ENCODE measurements at places on chromosomes 1 and 21.

DNA sequence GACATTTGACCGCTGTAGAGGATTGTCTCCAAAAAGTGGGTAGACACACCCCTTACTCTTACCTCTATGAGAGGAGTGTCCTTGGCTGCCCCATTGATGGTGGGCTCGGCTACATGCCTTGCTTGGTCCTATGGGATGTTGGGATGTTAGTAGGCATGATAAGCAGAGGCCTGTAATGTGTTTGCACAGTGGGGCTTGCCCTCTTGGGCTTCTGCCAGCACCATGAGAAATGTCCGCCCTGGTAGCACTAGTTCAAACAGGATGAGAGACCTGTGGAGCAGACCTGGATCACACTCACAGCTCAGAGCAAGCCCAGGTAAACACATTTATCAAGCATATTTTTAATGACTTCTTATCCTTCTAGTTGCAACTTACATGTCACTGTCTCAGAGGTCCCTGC lies 54.2 kb downstream of the SH3GLB1 start:
- no peak for DNase-seq

- no peak for DNase-seq
Measured at GRCh38 chr1:205532996-205533735, 28.7 kb downstream of the CDK18 start.

DNA sequence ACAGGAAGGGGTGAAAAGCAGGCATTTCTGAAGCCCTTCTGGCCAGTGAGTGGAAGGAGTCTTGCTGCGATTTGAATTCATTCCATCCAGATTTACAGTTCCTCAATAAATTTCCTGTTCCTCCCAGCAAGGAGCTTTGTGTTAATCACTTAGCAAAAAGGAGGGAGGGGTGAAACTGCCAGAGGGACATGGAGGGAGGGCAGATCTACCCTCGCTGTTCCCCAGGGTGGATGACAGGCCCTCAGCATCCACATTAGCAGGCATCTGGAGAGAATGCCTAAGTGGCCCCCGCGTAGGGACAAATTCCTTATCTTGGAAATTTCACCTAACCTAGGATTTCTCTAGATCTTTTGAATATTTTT lies 1.2 kb downstream of the ETV3 start:
- DNase-seq, result no peak

GRCh38 chr1:19949016-19949415 lies 25.6 kb upstream of the PLA2G2E start:
- no peak for DNase-seq

DNA sequence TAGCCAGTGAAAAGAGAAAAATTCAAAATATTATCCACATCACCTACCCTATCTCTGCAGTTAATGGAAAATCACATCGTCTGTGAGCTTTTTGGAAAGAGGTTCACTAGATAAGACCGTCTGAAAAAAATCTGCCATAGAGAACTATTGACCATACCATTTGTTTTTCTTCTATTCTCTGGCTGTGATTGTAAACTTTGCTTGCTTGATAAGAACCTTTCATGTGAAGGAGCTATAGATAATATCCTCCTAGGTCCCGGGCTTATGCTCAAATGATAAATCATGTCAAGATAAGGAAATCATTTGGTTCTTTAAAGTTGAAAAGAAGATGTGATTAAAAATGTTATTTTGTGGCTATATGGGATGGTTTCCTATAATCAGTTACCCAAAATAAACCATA lies 369.9 kb downstream of the SIPA1L2 start:
- no peak for DNase-seq

DNA sequence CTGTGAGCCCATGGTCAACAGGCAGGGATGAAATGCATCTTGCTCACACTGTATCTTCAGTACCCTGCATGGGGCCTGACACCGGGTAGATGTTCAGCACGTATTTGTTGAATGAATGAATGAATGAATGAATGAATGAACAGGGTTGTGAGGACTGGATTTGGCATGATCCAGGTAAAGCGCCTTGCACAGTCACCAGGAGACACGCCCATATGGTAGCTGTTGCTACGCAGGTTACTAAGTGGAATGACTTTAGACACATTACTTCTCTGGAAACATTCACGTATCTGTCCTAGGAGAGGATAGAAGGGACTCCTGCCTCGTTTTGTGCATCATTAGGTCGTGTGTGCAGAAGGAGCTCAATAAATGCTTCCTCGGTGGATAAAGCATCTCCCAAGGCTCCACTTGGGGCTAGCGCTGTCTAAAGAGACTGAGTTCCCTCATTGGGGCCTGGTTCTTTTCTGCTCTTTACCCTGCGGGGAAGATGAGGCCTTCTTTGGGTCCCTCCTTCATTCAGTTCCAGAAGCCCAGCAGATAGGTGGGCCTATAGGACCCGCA lies 54.2 kb downstream of the NDUFS5 start:
- DNase-seq, result no peak

DNA sequence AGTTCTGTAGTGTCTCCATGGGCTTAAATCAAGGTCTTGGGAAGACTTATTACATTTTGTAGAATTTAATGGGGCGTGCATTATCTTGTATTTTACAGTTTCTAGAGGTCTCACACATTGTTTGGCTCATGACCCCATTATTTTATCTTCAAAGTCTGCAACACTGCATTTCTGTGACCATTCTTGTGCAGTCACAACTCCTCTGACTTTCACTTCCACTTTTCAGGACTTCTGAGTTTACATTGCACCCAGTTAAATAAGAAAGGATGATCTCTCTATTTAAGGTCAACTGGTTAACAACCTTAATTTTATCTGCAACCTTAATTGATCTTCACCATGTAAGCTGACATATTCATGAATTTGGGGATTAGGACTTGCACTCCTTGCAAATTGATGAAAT lies 1186.6 kb downstream of the MRPL39 start:
- DNase-seq, result no peak

- DNase-seq, result no peak
Measured at GRCh38 chr1:211932231-211932932, 101.8 kb upstream of the LPGAT1 start.

DNA sequence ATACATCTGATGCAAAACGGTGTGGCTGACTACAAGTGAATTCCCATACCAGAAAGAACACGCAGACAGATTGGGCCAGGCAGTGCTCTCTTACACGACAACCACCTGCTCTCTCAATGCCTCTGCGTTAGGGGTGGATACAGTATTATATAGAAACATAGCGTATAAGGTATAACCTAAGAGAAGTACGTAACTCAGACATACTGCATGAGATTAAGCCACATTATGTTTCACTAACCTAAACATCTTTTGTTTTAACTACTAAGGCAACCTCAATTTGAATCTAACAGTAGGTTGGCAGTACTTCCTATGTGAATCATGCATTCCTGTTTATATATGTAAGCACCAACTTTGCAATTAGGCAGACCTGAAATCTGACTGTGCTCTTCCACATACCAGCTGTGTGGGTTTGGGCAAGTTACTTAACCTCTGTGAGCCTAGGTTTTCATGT lies 58.1 kb upstream of the COA6 start:
- no peak for DNase-seq

GRCh38 chr1:82125119-82125518 lies 324.4 kb downstream of the ADGRL2 start:
- DNase-seq, result no peak

GRCh38 chr1:231068762-231069161 lies 28.7 kb upstream of the FAM89A start:
- no peak for DNase-seq

- no peak for DNase-seq
Measured at GRCh38 chr21:39353295-39353694, 4.4 kb upstream of the HMGN1 start.

DNA sequence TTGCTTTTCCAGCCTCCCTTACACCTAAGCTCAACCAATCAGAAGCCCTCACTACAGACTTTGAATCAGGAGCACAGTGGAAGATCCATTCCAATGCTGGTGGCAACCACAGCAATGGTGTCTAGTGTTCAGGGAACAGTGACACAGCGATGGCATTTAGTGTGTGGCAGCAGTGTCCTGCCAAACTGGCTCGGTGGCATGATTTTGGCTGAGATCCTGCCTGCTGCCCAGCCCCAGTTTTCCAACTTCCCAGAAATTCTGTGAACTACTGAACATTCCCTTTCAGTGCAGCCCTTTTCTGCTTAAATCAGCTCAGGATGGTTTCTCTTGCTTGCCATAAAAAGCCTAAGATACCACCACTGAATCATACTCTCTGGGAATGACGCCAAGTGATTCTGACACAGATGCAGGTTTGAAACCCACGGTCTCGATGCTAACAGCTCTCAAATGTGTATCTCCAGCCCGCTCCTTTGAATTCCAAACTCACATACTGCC lies 8.8 kb downstream of the ASAP3 start:
- no peak for DNase-seq

GRCh38 chr21:46124083-46124925 lies 26.4 kb downstream of the COL6A2 start:
- no peak for DNase-seq

GRCh38 chr1:56844545-56845136 lies 10.0 kb upstream of the C8A start:
- no peak for DNase-seq

DNA sequence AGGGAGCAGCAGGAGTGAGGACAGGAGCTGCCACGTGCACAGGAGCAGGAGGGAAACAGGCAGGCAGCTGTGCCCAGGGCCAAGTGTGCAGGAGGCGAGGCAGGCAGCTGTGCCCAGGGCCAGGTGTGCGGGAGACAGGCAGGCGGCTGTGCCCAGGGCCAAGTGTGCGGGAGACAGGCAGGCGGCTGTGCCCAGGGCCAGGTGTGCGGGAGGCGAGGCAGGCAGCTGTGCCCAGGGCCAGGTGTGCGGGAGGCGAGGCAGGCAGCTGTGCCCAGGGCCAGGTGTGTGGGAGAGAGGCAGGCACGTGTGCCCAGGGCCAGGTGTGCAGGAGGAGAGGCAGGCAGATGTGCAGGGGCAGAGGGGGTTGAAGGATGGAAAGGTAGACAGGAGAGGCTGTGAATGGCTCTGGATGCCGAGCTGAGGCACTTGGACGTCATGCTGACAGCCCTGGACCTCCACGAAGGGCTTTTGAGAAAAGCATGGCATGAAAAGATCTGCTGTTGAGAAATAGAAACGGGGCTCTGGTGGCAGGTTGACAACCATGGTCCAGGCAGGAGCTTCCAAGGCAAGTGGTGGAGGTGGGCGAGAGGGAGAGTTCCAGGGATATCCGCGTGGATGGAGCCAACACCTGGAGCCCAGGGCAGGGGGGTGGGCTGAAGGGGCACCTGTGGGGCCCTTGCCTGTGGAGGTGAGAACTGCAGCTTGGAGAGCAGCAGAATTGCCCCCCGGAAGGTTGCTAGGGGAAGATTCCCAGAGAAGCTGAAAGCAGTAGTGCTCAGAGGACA lies 19.1 kb upstream of the NPHP4 start:
- no peak for DNase-seq

GRCh38 chr1:88454781-88455180 lies 229.3 kb upstream of the PKN2 start:
- no peak for DNase-seq

DNA sequence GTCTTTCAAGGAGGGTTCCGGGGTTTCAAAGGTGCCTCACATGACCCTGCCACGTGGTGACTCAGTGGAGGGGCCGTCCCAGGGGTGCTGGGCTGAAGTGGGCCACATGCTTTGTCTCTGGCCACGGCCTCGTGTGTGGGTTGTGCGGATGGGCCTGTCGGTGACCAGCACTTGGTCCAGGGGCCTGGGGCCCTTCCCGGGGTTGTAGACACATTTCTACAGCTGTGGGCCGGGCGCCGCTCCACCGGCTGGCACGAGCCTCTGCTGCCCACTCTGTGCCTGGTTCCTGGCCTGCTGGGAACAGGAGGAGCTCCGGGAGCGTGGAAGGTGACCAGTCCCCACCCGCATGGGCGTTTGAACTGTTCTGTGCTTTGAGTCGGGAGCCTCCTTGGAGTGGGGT lies 75.4 kb upstream of the TTC34 start:
- DNase-seq, result no peak

DNA sequence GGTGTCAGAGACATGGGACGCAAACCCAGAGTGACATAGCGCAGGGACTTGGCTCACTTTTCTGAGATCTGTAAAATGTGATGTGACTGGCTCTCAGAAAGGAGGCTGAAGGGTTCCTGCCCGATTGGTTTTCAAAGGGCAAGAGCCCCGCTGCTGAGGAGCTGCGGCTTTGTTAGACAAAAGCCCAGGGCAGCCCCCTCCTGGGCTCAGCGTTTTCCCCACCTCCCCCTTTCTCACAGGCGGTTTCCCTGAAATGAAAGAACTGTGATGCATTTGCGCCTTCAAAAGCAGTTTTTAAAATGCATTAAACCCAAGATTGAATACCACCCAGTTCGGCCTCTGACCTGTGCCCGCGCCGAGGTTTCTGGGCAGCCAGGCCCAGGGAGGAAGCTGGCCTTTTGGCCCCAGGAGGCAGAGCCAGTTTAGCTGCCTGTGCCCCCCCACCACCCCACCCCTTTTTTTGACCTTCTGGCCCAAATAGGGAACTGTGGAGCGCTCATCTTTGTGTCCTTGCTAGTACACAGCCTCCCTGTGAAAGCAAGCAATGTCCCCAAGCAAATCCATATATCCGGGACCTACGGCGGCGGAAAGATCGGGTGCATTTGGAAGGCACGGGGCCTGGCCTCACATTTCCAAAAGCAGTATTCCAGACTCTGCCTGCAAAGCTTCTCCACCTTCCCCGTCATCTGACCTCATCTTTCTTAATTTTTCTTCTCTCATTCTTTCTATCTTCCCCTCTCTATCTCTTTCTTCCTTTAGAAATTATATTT lies 28.6 kb downstream of the CD247 start:
- peak; percentile 52 for DNase-seq

- no peak for DNase-seq
Measured at GRCh38 chr1:89904219-89904980, 83.6 kb downstream of the LRRC8D start.

- DNase-seq, result no peak
Measured at GRCh38 chr1:24871306-24871901, 58.7 kb downstream of the RUNX3 start.

DNA sequence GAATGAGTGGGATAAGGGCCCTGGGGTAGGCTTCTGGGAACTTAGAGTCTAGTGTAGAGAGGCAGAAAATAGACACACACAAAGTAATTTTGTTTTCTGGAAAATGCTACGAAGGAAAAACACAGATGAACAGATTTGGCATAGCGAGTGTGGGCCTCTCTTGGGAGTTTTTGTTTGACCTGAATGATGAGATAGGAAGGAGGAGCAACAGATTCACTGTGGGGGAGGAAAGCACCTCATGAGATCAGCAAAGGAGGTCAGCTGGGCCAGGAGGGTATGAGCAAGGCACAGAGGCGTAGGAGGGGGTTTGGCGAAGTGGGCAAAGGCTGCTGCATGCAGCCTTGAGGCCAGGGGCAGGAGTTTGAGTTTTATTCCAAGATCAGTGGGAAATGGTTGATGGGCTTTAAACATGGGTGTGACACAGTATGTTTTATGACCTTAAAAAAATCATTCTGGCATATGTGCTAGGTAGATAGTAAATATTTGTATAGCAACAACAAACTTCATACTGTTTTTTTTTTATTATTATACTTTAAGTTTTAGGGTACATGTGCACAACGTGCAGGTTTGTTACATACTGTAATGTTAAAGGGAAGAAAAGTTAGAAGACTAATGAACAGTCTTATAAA lies 57.9 kb downstream of the FGGY start:
- DNase-seq, result no peak

DNA sequence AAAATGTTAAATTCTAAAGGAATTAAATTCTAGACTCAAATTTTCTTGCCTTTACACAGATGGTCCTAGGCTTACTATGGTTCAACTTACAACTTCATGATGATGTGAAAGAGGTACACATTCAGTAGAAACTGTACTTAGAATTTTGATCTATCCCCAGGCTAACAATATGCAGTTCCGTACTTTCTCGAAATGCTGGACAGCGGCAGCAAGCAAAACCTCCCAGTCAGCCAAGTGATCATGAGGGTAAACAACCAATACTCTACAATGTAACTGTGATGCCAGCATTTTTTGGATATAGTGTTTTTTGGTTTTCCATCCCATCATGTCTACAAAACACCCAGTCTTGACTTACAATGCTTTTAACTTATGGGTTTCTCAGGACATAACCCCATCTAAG lies 25.7 kb downstream of the VAV3 start:
- no peak for DNase-seq

Measured in central memory CD4-positive, alpha-beta T cell (primary cell).